ENCODE measurements at places on chromosomes 5 and 9.

DNA sequence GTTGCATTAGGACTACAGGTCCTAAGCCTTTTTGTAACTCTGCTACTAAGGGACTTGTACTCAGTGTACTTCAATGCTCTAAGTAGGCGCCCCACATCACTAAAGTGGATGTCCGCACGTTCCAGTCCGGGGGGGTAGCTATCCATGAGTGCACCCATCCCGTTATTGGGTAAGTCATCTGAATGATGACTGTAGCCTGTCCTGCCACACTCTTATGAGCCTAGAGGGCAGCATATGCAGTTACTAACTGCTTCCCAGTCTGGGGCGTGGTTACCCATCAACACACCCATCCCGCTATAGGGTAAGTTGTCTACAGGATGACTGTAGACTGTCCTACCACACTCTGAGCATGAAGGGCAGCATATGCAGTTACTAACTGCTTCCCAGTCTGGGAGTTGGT is 1053.9 kb downstream of the PTPRD start:
- DNase-seq = no peak

- DNase-seq = no peak
Observed at GRCh38 chr5:56011835-56012234, 17.1 kb upstream of the IL6ST start.

- no peak for DNase-seq
Observed at GRCh38 chr9:135888126-135888765, 19.1 kb downstream of the CAMSAP1 start.

- no peak for DNase-seq
Observed at GRCh38 chr5:107878661-107879060, 207.9 kb upstream of the EFNA5 start.

DNA sequence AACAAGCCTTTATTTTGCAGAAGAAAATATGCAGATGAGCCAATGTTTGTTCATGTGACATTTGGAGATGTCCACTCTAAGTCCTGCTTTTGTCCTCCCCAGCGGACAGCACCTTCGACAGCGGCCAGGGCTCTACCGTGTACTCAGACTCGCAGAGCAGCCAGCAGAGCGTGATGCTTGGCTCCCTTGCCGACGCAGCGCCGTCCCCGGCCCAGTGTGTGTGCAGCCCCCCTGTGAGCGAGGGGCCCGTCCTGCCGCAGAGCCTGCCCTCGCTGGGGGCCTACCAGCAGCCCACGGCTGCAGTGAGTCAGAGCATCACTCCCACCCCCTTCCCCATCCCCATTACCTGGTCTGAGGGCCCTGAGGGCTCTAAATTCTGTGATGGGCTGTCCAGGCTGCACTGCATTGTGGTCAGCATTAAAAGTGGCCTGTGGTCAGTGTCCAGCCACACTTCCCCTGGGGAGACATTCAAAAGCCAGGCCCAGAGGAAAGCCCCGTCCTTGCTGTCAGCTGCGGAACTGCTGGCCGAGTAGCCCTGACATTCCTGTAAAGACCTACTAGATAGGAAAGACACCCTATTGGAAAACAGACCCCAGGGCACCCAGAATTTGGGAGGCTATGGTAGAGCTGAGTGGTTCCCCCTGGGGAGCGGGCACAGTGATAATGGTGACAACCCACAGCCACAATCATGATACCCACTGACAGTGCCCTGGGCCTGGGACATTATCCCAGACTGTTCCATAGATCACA is 69.0 kb downstream of the WNK2 start:
- no peak for DNase-seq

DNA sequence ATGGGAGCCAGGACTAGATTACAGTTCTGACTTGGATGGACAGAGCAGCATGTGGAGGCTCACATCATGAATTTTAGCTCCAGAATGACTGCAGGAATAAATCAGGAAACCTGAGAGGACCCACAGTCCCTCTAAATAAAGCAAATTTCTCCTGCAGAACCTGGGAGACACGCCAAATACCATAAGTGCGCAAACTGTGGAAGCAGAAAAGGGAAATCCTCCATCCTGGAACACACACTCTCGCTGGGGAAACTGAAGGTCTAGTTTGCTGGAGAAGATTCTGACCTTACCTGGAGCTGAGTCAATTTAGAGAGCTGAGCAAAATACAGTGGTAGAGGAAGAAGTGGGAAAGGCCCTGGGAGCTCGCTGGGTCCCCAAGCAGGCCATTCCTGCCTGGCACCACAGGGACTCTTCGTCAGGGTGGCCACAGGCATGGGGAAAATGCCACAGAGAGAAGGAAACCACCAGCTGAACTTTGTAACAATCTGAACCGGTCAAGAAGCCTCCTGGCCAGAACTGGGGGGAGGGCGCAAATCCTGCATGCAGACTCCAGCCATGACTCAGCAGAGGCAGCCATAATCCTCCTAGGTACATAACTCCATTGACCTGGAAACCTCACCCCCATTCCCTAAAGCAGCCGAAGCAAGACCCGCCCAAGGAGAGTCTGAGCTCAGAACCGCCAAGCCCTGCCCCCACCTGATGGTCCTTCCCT is 390.9 kb downstream of the LRRC70 start:
- DNase-seq = no peak

GRCh38 chr5:37875051-37875787 is 35.4 kb upstream of the GDNF start:
- no peak for DNase-seq

DNA sequence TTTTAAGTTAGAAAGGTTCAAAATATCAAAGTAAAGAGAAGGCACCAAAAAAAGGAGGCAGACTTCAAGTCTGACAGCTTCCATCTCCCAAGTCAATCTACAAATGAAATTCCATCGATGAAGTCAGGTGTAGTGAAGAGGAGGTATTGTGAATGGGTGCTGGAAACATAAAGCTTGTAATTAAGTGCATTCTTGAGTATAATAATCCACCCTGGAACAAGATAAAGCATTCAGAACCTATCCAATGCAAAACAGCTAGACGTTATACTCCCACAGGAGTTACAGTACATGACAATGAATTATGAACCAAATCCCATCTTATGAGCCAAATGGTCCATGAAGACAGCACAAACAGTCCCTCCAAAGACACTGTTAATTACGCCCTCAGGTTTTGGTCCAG is 22.3 kb downstream of the BNC2 start:
- no peak for DNase-seq

GRCh38 chr5:143342607-143343006 is 60.9 kb downstream of the NR3C1 start:
- no peak for DNase-seq

- DNase-seq = no peak
Observed at GRCh38 chr5:175325681-175326080, 118.3 kb downstream of the DRD1 start.

DNA sequence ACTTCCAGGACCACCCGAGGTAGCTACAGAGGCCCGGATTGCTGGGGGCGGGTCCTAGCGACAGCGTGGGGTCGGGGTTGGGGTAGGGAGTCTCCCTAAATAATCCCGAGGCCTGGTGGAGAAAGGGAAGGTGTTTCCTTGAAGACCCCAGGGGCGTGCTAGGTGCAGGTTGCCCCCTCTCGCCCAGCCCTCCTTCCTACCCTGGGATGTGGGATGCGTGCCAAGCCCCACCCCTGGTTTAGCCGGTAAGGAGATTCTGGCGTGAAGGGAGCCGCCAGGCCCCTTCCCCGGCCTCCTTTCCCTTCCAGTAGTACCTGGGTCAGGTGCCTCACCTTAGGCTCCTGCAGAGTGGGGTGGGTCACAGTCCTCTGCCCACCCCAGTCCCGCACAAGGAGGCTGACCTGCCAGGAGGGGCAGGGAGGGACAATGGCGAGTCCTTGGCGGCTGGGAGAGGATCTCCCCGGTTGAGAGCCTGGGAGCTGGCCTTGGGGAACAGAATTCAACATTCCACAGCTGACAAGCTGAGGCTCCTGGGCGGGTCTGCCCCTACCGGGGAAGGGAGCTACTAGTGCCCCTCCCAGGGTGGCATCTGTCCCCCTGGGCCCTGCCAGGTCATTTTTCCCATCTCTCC is 674 bp downstream of the TSPAN17 start:
- DNase-seq = no peak

GRCh38 chr5:12777342-12777741 is 873.1 kb upstream of the CTNND2 start:
- no peak for DNase-seq

GRCh38 chr5:151267491-151268260 is 14.7 kb downstream of the GM2A start:
- DNase-seq = no peak

DNA sequence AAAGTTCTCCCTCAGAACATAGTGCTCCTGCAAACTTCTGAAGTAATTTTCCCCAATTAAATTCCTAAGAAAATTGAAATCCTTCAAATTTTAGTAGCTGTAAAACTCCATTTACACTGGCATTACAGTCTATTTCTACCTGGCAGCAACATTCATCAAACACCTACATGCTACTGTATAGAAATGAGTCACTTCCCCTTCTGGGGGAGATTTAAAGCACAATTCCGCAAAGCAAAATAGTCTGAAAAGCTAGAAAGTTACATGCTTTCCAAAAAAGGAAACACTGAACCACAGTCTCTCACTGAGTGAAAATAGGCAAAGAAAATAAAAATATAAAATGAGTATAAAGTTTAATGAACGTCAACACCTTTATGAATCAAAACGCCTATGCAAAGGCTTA is 43.3 kb downstream of the MCTP1 start:
- no peak for DNase-seq

- no peak for DNase-seq
Observed at GRCh38 chr9:131610231-131610761, 65.0 kb downstream of the PRRT1B start.

DNA sequence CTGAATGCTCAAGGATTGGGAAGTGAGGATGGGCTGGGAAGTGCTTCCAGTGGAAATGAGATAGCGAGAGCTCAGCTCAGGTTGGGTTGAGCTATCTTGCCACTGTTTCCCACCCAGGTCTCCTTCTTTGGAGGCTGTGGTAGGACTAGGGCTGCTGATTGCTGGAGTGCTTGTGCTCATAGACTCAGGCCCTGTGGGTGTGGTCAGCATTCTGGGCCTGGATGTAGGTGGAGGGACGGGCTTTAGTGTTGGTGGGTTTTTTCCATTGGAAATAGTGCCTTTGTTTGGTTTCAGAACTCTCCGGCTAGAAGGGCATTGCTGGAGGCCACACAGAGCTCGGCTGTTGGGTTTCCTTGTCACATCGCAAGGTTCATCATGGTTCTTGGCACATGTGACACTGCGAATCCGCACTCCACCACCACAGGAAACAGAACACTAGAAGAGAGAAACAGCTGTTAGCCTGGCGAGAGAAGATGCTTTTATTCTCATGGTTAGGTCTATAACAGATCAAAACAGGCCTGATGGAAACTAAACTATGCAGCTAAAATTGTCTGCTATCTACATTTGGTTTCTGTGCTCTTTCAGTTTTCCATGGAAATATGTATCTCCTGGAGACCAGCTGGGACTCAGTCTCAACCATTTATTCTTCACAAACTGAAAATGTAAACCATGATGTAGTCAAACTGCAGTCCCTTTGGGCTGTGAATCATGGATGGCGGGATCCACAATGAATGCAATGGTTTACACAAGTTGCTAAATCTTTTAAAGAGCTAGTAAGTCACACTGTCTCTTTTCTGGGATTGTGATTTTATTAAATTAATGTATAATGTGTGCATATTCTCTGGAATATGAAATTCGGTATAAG is 136.2 kb downstream of the TARS1 start:
- DNase-seq = no peak

DNA sequence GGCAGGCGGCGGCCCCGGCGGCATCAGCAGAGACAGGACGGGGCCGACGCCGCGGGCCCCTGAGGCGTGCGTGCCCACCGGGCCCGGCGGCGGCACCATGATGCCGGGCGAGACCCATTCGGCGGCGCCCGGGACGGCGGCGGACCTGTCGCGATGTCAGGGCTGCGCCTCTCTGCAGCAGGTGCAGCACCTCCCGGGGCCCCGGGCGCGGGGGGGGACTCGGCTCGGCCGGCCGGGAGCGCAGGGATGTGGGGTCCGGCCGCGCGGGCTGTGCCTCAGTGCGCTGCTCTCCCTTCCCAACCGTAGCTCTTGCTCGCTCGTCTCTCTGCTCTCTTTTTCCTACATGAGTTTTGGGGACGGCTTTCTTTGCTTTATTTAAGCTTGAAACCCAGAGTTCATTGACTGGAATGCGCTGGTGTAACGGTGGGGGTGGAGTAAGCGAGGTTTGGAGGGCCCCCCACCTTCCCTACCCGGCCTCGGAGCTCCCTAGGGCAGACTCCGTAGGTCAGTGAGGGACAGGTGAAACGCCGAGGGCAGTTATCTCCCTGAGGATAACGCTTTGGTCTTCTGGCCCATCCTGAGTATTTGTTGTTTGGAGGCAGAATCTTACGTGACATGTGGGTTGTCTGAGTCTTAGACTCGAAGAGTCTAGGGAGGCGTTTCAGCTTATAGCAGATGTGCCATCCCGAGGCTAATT is 490 bp downstream of the ICE1 start:
- DNase-seq = no peak

DNA sequence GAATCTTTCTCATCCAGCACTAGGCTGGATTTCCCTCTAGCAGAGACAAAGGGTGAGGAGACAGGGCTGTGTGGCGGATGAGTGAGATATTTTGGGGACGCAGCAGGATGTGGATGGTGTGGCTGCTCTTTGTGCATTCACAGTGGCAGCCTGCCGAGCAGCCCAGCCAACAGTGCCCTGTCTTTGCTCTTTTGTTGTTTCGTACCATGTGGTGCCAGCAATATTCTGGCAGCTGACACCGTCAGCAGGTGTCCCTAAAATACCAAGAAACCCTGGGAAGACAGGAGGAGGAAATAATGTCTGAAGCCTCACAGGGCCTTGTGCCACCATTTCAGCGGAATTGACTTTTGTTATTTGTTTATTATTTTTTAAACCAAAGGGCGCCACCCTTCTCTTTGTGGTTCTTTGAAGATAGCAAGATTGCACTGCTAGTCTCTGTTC is 141.4 kb downstream of the CCDC192 start:
- no peak for DNase-seq

- no peak for DNase-seq
Observed at GRCh38 chr5:158119961-158120723, 261.2 kb upstream of the CLINT1 start.

GRCh38 chr5:134450374-134450773 is 38.7 kb upstream of the CDKN2AIPNL start:
- DNase-seq = no peak

DNA sequence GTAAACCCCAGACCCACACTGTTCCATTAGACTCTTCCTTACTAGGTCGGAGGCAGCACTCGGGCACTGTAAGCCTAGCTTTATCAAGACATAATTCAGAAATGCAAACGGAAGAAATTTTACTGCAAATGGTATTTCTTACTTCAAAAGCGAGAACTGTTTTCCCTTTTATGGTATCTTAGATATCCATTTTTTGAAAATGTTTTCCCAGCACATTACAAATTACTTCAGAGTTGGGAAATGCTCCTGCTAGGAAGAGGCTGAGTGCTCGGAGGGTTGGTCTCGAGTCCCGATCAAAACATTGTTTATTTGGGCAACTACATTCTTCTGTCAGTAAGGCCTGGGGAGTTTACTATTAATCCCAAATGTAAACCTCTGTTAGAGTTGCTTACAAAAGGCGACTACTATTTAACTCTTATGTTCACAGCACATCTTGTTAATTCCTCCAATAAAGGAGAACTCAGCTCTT is 332.9 kb downstream of the CWC27 start:
- no peak for DNase-seq

- no peak for DNase-seq
Observed at GRCh38 chr9:76456202-76456926, 2.6 kb upstream of the GCNT1 start.
